NCI-H774 (cell line): ENCODE measurements at places on chromosomes 6 and 20.

- DNase-seq, result no peak
These were observed 97.2 kb upstream of the RIPOR2 start for GRCh38 chr6:25032934-25033333.

DNA sequence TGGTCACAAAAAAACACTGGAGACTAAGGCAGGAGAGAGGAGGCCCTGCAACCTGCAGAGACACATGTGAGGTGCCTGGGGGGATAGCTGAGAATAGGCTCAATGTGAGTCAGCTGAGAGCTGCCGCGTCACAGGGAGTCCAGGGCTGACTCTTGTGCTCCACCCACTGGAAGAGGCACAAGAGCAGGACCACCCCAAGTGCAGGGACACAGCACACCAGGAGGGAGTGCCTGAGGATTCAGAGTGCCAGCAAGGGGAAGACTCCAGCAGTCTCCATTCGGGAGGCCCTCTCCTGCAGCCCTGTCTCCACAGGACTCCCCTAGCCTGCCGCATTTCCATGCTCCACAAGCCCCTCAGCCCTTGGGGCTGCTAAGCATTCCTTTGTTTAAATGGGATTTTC is 105.5 kb downstream of the HUS1B start:
- no peak for DNase-seq

DNA sequence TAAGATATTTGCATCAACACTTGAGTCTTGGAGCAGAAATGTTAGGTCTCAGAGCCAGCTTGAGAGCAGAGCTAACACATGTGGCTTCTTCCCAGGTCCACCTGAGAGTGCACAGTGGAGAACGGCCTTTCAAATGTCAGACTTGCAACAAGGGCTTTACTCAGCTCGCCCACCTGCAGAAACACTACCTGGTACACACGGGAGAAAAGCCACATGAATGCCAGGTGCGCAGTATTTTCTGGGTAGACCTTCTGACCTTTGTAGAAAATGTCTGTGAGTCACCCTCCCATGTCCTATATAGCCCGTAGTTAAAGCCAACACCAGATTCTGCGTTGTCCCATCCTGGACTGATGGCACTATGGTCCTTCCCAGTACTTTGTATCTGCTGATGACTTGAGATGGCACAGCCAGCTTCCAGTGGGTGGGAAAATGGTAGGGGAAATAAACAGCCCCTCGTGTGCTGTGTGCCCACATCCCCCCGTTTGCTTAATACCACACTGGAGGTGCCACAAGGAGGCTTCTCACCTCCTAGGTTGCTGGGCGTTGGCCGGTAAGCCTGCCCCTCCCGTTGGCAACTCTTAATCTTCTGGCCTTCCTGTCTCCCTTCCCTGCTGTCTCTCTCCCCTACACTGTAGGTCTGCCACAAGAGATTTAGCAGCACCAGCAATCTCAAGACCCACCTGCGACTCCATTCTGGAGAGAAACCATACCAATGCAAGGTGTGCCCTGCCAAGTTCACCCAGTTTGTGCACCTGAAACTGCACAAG is 20.3 kb downstream of the PRDM1 start:
- DNase-seq, result no peak

- DNase-seq, result no peak
These were observed 6.1 kb downstream of the SOBP start for GRCh38 chr6:107495971-107496370.

GRCh38 chr20:40769677-40770285 is 80.7 kb upstream of the MAFB start:
- DNase-seq, result no peak
